ENCODE measurements at places on chromosomes 1 and 21.

GRCh38 chr1:114331936-114332335 is 178.3 kb upstream of the SYT6 start:
- no peak for DNase-seq

- DNase-seq = no peak
Observed at GRCh38 chr1:226617109-226617508, 68.5 kb downstream of the STUM start.

DNA sequence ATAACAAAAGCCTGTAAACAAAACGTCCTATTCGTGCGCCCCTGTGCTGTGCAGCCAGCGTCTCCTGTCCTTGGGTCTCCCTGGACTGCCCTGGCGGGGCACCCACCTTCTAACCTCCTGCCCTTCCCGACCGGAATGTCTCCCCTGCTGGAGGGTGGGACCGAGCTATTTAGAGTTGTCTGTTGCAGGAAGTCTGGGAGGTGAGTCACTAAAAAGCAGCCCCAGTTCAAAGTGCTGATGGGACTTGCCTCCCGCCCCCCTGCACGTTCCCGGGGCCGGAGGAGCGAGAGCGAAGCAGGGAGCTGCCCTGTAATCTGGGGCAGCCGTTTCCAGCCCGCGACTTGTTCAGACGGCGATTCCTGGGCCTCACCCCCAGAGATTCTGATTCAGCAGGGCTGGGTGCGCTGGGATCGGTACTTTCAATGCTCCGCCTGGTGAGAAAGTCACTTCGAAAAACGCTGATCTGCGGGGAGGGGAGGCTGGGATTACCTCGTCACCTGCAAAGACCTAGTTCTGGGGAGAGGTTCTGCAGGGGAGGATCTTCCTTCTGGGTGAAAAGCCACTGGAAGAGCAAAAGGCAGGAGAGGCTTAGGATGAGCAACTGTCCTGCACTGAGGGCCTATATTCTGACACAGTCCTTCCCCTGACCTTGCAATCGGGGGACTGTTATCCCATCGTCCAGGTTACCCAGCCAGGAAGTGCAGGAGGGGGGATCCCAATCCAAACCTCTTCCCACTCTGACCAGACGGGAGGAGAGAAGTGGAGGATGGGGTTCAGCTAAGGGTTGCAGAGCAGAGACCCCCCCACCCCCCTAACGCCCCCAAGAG is 1.2 kb upstream of the DHRS3 start:
- no peak for DNase-seq

GRCh38 chr1:77401384-77401783 is 119.6 kb downstream of the AK5 start:
- DNase-seq = no peak

DNA sequence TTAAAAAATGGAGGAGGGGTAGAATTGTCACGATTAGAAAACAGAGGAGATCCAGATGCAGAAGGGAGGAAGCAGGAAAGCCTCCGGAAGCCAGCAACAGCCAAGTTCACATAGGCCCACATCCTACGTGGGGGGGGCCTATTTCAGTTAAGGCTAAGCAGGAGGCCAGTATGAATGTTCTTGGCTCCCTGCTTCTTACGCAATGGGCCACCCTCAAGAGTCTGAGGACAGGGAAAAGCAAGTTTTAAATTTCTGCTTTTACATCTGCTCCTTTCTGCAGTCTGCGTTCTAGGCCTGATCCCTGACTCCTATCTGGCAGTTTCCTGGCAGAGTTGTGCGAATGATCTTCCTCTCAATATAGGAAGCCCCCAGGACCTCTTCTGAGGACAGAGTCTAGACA is 30.6 kb downstream of the RABIF start:
- DNase-seq = peak; percentile 36

GRCh38 chr1:40848530-40849189 is 13.5 kb downstream of the CITED4 start:
- peak; percentile 12 for DNase-seq

DNA sequence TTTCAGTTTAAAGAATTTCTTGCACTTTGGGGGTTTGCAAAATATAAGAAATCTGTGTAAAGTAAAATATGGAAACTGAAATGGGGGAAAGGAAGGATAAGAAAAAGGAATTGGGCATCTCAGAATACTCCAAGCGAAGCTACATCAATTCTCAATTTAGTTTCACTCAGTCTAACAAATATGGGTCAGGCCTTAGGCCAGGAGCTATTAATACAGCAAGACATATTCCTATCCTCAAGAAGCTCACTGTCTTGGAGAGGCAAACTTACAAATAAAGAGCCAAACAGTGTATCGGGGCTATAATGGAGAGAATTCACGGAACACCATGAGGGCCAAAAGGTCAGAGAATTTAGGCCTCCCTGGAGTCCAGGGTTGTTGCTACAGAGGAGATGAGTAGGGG is 43.0 kb upstream of the CCDC190 start:
- DNase-seq = no peak

- DNase-seq = no peak
Observed at GRCh38 chr1:89965193-89965768, 29.6 kb upstream of the ZNF326 start.

GRCh38 chr1:25030674-25031589 is 100.9 kb upstream of the RUNX3 start:
- no peak for DNase-seq

DNA sequence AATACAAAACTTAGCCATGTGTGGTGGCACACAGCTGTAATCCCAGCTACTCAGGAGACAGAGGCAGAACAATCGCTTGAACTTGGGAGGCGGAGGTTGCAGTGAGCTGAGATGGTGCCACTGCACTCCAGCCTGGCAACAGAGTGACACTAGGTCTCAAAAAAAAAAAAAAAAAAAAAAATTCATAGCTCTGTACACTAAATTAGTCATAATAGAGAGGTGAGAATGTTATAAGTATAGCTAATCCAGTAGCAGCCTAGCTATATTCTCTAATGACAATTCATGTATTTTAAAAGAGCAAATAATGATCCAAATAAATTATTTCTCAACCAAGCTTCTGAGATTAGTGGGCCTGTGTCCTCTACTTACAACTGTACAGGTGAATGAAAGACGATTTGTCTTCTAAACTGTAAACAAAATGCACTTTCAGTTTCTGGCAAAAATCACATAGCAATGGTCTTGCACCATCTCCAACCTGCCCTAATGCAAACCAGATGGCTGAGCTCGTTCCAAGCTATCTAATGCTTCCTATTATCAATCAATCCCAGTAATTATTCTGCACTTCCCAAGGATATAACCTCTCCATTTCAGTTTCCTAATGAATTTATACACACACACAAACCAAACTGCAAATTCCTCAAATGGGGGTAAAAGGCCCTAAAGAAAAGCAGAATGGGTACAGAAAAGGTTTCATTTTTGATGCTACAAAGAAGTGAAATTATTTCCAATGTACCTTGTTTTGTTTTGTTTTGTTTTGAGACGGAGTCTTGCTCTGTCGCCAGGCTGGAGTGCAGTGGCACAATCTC is 56.5 kb downstream of the GATAD2B start:
- DNase-seq = no peak

- DNase-seq = no peak
Observed at GRCh38 chr1:12075195-12076114, 12.4 kb downstream of the TNFRSF8 start.

DNA sequence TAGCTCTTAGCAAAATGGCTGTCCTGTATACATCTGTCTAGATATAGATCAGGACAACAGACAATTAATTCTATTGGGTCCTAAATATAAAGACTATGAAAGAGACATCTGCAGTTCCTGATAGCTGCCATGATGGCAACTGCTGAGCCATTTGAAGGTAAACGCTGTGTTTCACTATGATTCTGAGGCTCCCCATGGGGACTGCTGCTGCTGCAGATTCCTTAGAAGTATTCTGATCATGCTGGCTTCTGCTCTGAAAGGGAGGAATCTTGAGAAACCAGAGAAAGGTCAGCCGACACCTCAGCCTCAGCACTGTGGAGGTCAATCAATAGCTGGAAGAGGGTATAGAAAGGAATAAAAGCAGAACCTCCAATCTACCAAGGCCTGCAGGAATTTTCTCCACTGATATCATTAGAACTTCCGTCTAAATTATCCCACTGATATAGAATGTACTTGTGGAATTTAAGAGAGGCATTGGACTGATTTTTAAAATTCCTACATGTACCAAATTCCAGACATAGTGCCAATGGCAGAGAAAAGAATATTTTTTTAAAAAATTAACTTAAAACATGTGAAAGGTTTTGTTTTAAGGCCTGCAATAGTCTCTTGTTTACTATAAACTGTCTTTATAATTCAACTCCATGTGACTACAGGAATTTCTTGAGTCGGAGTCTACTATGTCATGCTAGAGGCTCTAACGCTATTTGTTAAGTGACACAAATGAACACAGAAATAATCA is 53.2 kb downstream of the DDAH1 start:
- DNase-seq = no peak

GRCh38 chr1:161958425-161958824 is 65.2 kb downstream of the OLFML2B start:
- no peak for DNase-seq

- no peak for DNase-seq
Observed at GRCh38 chr1:29655145-29655544, 418.8 kb downstream of the PTPRU start.

GRCh38 chr1:156177919-156178654 is 15.8 kb upstream of the SLC25A44 start:
- DNase-seq = no peak

DNA sequence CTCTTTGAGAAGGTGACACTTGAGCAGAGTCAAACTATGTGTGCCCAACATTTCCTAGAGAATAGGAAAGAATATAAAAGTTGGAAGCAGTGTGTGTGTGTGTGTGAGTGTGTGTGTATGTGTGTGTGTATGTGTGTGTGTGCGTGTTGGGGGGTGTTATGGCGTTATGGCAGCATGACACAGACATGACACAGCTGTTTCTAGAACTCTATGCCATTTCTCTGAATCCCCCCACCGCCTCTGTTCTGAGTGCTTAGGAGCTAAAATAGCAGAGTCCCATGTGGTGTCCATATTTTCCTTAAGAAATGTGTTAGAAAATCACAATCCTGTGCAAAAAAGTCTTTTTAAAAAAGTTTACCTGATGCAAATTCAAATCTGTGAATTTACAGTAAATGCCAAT is 556.1 kb downstream of the RWDD3 start:
- no peak for DNase-seq

DNA sequence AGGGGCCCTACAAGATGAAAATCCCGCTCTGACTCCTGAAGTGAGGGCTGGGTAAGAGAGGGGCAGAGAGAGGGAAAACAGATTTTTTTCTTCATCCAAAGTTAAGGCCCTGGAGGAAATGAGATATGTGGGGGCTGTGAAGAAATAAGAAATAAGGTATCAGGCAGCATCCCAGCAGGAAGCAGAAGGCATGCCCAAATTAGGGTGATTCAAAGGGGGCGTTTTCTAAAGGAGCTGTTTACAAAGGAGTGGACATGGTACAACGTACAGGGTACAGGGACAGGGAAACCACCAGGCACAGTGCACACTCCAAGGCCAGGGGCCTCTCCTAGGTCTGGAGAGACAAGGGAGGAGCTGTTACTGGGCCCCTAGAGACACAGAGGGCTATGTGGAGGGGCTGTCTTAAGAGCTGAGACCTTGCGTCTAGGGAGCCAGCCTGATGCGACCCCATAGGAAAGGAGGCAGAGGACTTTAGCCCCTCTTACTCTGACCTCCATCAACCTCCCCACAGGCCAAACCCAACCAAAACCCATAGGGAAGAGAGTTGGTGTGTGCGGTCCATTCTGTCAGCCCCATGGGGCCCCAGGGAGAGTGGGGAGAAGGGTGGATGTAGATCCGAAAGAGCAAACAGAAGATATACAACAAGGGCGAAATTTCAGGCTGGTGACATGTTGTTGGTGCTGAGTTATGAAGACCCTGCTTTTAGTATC is 38.6 kb downstream of the STYXL2 start:
- DNase-seq = no peak

- no peak for DNase-seq
Observed at GRCh38 chr1:228101614-228101993, 1.5 kb downstream of the C1orf35 start.

GRCh38 chr1:98556521-98557158 is 104.9 kb upstream of the SNX7 start:
- peak; percentile 28 for DNase-seq

GRCh38 chr1:203305809-203306088 is 430 bp downstream of the BTG2 start:
- no peak for DNase-seq

GRCh38 chr1:66489151-66489550 is 44.8 kb upstream of the SGIP1 start:
- no peak for DNase-seq

- DNase-seq = no peak
Observed at GRCh38 chr1:13570924-13571323, 12.7 kb upstream of the PDPN start.

GRCh38 chr1:6345009-6345408 is 48.6 kb downstream of the ACOT7 start:
- DNase-seq = no peak

- DNase-seq = no peak
Observed at GRCh38 chr1:166796620-166797236, 42.5 kb upstream of the POGK start.

DNA sequence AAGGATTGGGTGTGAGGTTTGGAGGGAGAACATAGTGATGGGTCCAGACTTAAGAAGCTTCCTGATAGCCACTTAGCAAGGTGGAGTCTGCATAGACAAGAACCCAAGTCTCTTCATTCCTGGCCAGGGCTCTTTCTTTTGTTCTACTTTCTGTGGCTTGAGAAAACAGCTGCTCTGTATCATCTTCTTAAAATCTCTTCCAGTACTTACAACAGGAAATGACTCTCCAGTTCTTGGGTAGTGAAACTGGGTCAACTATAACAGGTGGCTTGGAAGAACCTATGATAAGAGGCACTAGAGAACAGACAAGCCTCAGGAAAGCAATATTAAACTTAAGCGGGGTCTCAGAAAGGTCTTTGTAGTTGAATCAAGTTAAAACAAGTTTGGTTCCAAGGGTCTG is 148.1 kb upstream of the USP24 start:
- peak; percentile 37 for DNase-seq

DNA sequence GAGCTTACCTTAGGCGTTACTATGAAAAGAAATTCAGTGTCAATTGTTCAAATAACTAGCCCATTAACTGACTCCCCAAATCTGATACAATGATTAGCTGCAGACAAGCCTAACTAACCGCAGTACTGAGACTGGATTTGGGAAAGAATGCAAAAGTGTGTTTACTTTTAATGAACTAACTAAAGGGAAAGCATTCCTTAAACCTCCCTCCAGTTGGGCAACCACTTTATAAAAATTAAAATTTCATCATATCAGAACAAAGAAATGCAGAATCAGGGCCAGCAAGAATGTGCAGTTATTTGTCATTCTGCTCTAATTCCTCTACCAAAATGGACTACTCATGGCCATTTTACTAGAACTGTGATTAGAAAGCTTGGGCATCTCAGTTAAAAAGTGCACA is 11.7 kb upstream of the NR5A2 start:
- DNase-seq = no peak

GRCh38 chr1:46594063-46594462 is 10.0 kb downstream of the MKNK1 start:
- DNase-seq = no peak
